ENCODE measurements at places on chromosomes 5 and 9.

GRCh38 chr9:135009051-135009560, 78.4 kb upstream of the OLFM1 start:
- no peak overlapping the region for H3K4me3 ChIP-seq
- no peaks in the 10 kb centered on the region for H3K4me1 ChIP-seq
- no peak for DNase-seq
- H3K27ac ChIP-seq = no peak overlapping the region

GRCh38 chr5:165722401-165722800, 2217.0 kb downstream of the MAT2B start:
- H3K4me1 ChIP-seq = no peaks in the 10 kb centered on the region
- H3K36me3 ChIP-seq = no peaks in the 10 kb centered on the region
- no peak overlapping the region for H3K27ac ChIP-seq
- H3K4me3 ChIP-seq = no peak overlapping the region

GRCh38 chr5:132232465-132232864, 4.8 kb upstream of the P4HA2 start:
- H3K36me3 ChIP-seq = no peaks in the 10 kb centered on the region
- no peaks in the 10 kb centered on the region for H3K4me1 ChIP-seq
- H3K4me3 ChIP-seq = no peak overlapping the region

- no peaks in the 10 kb centered on the region for H3K4me1 ChIP-seq
- no peak for DNase-seq
- H3K4me3 ChIP-seq = no peak overlapping the region
- no peak overlapping the region for H3K27ac ChIP-seq
These were observed 1570.5 kb upstream of the NUDT12 start for GRCh38 chr5:105133087-105133486.

- no peak overlapping the region for H3K4me3 ChIP-seq
- H3K36me3 ChIP-seq = no peaks in the 10 kb centered on the region
- no peaks in the 10 kb centered on the region for H3K27me3 ChIP-seq
- no peak for DNase-seq
- no peak overlapping the region for H3K27ac ChIP-seq
- H3K4me1 ChIP-seq = no peaks in the 10 kb centered on the region
These were observed 18.0 kb downstream of the FRRS1L start for GRCh38 chr9:109149089-109149488.

GRCh38 chr9:87275047-87275725, 222.5 kb upstream of the DAPK1 start:
- no peaks in the 10 kb centered on the region for H3K27me3 ChIP-seq
- H3K27ac ChIP-seq = no peak overlapping the region
- no peaks in the 10 kb centered on the region for H3K4me1 ChIP-seq
- no peaks in the 10 kb centered on the region for H3K36me3 ChIP-seq
- H3K4me3 ChIP-seq = no peak overlapping the region
- DNase-seq = no peak

DNA sequence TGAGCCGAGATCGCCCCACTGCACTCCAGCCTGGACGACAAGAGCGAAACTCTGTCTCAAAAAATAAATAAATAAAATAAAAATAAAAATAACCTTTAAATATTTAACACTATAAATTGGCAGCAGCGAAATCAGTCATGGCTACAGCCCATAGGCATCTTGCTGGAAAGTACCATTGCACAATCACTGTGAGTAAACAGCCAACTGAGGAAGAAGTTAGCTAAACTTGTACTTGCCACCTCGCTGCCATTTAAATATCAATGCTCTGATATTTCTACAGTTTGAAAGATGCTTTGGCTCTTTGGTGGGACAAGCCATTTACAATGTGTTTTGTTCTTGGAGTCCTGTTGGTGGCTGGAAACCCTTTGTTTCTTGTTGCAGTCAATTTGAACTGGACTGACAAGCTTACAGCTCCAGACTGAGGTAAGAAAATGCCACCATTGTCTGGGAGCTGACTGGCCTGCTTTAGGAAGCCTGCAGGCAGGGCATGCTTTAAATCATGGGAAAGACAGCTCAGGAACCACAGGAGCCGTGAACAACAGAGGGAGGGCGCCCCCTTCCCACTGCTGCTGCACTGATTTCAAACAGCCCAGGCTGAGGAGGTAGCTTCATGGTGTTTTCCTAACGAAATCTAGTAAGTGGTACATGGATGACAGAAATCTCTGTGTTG, 322.8 kb upstream of the RFX3 start:
- no peaks in the 10 kb centered on the region for H3K4me1 ChIP-seq
- H3K27ac ChIP-seq = no peak overlapping the region

DNA sequence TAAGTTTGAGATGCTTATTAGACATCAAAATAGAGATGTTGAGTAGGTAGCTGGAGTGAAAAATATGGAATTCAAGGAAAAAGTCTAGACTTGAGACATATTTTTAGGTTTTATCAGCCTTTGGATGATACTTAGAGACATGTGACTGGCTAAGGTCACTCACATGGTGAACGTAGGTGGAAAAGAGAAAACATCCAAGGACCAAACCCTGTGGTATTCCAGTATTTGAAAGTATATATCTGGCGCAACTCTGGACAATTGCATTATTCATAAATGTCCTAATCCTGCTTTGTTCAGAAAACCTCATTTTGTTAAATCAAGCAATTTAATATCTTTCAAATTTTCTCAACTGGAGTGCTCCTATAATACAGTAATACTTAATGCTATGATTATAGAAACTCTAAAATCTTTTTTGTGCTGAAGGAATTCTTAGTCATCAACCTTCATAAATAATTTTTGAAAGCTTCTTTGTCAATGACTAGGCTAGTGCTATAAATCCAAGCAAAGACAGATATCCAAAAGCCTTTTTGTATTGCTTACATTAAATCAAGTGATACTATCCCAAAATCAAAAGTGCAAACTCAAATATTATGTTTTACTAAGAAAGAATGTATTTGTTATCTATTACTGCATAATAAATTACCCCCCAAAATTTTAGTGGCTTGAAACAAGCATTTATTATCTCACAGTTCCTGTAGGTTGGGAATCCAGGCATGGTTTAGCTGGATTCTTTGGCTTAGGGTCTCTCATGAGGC, 452.0 kb downstream of the ENC1 start:
- peaks cover 8% of the 10 kb centered on the region for H3K4me1 ChIP-seq
- no peak for DNase-seq
- no peak overlapping the region for H3K27ac ChIP-seq
- no peaks in the 10 kb centered on the region for H3K27me3 ChIP-seq
- no peak overlapping the region for H3K4me3 ChIP-seq

DNA sequence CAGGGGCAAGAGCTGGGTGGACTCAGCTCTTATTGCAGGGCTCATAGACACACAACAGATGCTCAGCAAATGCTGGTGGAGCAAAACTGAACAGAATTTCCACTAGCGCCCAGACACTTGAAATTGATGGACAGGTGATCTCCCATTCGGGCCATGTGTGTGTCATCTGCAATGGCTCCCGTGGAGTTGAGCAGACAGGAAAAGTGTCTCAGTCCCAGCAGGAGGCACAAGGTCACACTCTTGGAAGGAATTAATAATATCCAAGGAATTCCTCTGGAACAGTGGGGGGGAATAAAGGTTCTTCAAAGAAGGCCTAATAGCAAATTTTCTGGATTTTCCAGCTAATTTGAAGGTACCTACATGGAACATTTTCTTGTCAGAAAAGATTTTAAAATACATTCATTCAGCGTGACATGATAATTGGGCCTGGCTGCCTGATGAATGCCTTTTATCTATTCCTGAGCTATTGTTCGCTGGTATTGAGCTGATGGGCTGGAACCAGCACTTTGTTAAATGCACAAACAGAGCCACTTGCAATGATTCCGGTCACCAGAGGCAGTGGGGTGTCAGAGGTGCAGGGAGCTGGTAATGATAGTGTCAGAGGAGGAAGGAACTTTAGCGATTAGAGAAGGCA, 31.5 kb upstream of the ALDH1B1 start:
- no peaks in the 10 kb centered on the region for H3K4me1 ChIP-seq
- H3K36me3 ChIP-seq = no peaks in the 10 kb centered on the region
- H3K4me3 ChIP-seq = no peak overlapping the region
- H3K27me3 ChIP-seq = no peaks in the 10 kb centered on the region
- H3K27ac ChIP-seq = no peak overlapping the region

DNA sequence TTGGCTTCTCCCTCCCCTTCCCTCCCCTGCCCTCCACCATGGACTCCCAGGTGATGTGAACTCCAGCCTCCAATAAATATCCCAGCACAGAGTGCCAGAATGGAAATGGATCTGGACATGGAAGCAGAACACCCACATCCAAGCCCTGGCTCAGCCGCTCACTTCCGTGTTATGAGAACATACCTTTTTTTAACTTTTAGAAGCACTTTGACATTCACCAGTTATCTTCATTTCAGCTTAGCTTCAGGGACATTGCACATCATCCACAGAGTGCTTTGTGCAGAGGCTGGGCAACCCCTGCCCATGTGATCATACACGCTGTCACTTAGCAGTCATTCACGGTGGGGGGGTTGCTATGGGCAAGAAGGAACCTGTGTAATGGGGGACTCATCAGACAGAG, 9.1 kb downstream of the AFAP1L1 start:
- no peaks in the 10 kb centered on the region for H3K36me3 ChIP-seq
- no peak overlapping the region for H3K27ac ChIP-seq
- peaks cover 3% of the 10 kb centered on the region for H3K4me1 ChIP-seq
- no peaks in the 10 kb centered on the region for H3K27me3 ChIP-seq
- no peak for DNase-seq
- H3K4me3 ChIP-seq = no peak overlapping the region

DNA sequence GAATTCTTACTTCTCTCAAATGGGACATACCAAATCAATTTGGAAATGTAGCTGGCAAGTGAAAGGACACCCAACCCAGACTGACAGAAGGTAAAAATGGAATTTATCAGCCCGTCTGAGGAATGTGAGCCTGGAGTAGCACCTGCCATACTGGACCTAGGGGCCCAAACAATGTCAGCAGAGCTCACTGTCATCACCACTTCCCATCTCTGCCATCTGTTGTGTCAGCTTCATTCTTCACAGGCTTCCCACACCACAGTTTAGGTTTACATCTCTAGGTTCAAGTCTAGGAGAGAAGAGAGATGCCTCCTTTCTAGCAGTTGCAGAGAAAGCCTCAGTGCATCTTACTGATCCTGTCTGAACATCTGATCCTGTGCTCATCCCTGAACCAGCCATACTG, 222.4 kb downstream of the DOCK8 start:
- peaks cover 69% of the 10 kb centered on the region for H3K36me3 ChIP-seq
- H3K4me1 ChIP-seq = no peaks in the 10 kb centered on the region
- no peaks in the 10 kb centered on the region for H3K27me3 ChIP-seq
- DNase-seq = no peak

- H3K36me3 ChIP-seq = no peaks in the 10 kb centered on the region
- no peak overlapping the region for H3K27ac ChIP-seq
- no peak for DNase-seq
- H3K4me1 ChIP-seq = no peaks in the 10 kb centered on the region
- no peaks in the 10 kb centered on the region for H3K27me3 ChIP-seq
These were observed 39.2 kb upstream of the SHOC1 start for GRCh38 chr9:111833941-111834340.

DNA sequence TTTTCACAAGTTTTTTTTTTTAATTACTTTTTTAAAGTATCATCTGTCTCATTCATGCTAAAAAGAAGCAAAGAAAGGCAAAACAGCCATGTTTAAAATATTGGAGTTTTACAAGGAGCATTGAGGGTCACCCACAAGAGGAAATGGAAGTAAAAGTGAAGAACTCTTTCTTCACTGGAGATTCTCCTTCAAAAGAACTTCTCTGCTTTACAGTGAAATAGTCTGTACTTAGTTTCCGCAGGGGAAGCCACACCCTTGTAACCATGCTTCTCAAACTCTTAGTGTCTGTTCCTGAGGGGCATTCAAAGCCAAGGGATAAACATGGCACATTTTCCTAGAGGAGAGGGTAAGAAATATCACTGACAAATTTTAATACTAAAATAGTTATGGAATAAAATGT, 8.6 kb downstream of the C9orf72 start:
- no peak for DNase-seq
- no peaks in the 10 kb centered on the region for H3K27me3 ChIP-seq
- H3K4me1 ChIP-seq = no peaks in the 10 kb centered on the region
- H3K36me3 ChIP-seq = peaks cover 10% of the 10 kb centered on the region

DNA sequence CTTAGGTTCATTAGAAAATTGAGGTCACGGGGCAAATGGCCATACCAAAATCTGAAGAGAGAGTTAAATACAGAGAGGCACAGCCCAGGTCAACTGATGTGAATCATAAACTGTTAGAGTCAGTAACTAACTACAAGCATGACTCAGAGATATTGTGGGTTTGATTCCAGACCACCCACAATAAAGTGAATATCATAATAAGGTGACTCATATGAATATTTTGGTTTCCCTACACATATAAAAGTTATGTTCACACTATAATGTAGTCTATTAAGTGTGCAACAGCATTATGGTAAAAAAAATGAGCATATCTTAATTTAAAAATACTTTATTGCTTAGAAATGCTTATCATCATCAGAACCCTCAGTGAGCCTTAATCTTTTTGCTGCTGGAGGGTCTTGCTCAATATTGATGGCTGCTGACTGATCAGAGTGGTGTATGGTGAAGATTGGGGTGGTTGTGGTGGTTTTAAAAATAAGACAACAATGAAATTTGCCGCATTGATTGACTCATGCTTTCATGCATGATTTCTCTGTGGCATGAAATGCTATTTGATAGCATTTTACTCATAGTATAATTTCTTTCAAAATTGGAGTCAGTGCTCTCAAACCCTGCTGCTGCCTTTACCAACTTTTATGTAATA, 53.1 kb upstream of the EDIL3 start:
- no peak for DNase-seq
- no peak overlapping the region for H3K27ac ChIP-seq
- H3K36me3 ChIP-seq = no peaks in the 10 kb centered on the region
- H3K4me3 ChIP-seq = no peak overlapping the region
- H3K4me1 ChIP-seq = no peaks in the 10 kb centered on the region

DNA sequence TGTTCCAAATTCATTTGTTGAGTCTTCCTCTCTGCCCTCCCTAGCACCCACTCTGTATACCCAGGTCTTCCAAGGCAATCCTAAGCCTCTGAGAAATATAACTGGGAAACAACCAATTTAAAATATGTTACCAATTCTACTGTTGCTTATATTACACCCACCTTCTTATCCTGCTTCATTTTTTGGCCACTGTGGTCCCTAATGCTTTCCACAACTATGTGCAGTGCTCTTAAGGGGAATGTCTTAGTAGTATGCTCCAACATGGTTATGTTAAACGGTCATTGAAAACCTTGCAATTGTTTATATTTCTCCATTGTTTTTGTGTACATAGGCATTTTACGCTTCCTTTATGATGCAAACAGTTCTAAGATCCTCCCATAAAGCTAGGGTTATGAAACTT, 273.1 kb upstream of the HAPLN1 start:
- H3K27me3 ChIP-seq = no peaks in the 10 kb centered on the region
- no peaks in the 10 kb centered on the region for H3K4me1 ChIP-seq
- H3K4me3 ChIP-seq = no peak overlapping the region

DNA sequence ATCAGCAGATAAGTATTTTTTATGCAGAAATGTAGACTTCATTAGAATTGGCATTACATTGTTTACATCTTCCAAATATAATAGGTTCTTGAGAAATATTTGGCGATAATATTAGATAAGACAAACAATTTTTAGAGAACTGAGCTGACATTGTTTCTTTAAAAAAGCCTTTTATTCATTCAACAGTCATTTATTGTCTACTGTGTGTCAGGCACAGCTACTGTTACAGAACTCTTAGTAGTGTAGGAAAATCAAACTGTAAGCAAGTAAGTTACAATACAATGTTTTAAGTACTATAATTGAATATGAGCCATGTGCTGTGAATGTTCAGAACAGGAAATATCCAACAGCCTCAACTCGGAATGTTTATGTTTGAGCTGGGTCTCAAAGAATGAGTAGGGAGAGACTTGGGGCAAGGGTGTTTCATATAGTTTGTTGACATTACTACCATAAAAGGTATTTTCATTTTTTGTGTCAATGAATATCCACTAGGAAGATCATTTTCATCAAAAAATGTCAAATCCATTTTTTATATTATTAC, 114.0 kb downstream of the CDC42SE2 start:
- H3K4me1 ChIP-seq = peaks cover 25% of the 10 kb centered on the region
- no peaks in the 10 kb centered on the region for H3K27me3 ChIP-seq
- peaks cover 3% of the 10 kb centered on the region for H3K36me3 ChIP-seq
- DNase-seq = no peak
- no peak overlapping the region for H3K27ac ChIP-seq

Data from thymus (tissue), 14 donors.